Astrocyte of the hippocampus (primary cell): ENCODE measurements at places on chromosomes 12 and 14.

GRCh38 chr12:95848575-95849388, 10.0 kb upstream of the SNRPF start:
- DNase-seq = peak; percentile 65

- DNase-seq = peak; percentile 57
These were observed 46.3 kb downstream of the PPHLN1 start for GRCh38 chr12:42372154-42372791.

DNA sequence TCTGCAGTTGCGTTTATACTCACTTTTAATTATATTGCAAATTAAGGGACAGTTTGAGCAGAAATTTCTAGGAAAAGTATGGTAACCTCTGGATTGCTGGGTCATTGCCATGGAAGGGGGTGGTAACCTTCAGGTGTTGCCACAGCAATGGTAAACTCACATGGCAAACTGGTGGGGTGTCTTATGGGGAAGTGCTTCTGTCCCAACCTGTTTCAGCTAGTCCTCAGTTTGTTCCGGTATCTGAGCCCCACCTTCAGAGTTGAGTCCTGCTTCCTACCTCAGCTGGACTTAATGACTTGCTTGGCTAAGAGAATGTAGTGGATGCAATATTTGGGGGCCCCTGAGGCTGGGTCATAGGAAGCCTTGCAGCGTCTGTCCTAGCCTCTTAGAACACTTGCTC, 7.3 kb upstream of the CLMN start:
- DNase-seq = no peak

DNA sequence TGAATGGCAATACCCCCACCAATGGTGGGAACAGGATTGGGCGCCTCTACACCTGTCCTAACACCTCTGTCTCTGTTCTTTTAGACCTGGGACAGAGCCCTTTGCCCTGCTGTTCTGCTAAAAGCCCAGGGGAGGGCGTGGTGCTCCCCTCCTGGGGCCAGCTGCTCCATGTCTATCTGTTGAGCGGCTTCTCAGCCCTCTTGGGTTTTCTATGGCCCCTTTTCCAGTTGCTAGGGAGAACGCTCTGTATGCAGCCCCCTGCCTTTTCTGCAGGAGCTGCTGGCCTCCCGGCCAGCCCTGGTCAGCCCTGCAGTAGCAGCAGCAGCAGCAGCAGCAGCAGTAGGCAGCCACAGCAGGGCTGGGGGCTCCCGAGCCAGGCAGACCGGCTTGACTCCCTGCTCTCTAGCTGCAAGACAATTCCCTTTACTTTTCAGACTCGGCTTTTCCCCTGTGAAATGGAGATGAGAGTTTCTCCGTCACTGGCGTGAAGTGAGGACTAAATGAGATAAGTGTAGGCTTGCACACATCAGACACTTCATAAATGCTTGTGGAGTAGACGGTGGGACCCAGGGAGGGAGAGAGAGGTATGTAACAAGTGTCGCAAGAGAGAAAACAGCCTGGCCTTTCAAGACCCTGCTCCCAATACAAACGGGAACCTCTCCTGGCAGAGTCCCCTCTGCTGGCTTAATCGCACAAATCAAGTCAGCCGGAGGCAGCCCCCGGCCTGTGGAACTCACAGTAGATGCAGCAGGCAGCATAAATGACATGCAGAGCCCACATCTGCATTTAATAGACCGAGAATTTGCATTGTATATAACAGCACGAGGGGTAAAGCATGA, 1.0 kb downstream of the RTL1 start:
- DNase-seq = no peak

DNA sequence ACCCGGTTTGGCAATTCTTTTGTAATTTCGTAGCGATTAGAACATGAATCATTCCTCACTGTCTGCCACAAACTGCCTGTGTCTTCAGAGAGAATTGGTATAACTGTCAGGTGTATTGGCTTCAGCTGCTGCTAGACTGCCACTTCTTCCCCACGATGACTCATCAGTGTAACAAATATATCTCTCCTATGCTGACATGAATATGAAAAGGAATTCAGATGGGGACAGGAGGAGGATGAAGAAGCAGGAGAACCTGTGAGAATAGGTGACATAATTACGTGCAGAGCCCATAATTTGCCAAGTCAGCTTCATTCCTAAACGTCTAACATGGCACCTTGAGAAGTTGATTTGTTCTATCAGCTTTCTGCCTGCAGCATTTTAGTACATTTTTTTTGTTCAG, 64.9 kb downstream of the FRMD6 start:
- DNase-seq = peak; percentile 47
